ENCODE measurements at places on chromosomes 13 and 19.

GRCh38 chr13:59635589-59635988, 528.1 kb downstream of the DIAPH3 start:
- no peak for DNase-seq

DNA sequence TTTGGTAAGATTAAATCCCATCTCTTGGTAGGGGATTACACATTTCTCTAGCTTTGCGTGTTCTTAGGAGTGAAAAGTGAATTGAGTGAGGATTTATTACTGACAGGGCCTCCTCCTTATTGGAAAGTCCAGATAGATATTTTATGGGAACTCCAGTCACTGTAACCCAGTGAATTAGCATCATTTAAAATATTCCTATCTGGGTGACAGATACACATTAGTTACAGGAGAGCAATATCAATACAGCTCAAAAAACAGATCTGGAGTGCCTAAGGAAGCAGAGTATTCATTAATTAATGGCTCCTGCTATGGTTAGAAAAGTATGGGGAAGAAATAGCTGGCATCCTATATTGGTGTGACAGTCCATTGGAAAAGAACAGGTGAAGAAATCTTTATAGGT, 248.2 kb downstream of the SLITRK6 start:
- no peak for DNase-seq

GRCh38 chr13:76086729-76087128, 450.6 kb downstream of the LMO7 start:
- peak; percentile 0 for DNase-seq

DNA sequence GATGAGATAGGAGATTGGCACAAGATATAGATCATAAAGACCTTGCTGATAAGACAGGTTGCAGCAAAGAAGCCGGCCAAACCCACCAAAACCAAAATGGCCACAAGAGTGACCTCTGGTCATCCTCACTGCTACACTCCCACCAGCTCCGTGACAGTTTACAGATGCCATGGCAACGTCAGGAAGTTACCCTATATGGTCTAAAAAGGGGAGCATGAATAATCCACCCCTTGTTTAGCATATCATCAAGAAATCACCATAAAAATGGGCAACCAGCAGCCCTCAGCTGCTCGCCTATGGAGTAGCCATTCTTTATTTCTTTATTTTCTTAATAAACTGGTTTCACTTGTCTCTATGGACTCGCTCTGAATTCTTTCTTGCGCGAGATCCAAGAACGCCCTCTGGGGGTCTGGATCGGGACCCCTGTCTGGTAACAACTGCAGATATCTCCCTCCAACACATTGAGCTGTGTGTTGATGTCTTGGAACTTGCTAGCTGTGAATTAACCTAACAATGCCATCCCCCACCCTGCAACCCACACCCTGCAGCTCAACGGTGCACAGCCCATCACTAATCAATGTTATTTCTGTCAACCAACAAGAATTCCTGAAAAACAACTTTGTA, 27.1 kb upstream of the GRTP1 start:
- no peak for DNase-seq

DNA sequence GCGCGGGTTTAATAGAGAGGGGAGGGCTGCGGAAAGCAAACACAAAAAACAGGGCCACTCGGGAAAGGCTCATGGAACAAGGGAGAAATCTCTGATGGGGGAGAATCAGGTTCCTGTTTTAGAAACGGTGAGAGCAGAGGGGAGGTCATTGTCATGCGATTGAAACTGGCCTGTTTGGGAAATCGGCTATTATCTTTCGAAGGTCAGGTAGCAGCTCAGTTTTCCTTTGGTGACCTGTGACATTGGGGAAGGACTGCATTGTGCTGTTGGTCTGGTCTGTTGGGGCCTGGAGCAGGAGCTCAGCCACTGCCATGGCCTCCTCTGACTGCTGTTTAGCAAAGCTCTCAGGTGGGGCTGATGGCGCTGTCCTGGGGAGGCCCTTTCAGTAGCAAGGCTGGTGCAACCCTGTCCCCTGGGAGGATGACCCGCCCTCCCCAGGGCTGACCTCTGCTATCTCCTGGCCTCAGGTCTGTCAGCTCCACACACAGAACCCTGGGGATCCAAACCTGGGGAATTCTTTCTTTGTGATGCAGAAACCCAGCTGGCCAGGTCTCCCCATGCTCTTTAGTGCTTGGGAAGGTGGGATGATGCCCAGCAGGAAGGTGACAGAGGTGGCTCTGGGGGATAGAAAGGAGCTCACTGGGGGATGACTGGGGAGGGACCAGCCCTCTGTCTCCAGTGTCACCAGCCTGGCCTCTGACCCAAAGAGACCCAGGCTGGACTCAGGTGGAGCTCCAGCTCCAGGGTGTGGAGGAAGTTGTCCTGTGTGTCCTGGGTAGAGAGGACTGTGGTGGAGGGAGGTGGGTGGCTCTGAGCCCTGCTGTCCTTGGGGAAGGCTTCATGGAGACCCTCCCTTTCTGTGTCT, 21.2 kb upstream of the CD177 start:
- DNase-seq = no peak

DNA sequence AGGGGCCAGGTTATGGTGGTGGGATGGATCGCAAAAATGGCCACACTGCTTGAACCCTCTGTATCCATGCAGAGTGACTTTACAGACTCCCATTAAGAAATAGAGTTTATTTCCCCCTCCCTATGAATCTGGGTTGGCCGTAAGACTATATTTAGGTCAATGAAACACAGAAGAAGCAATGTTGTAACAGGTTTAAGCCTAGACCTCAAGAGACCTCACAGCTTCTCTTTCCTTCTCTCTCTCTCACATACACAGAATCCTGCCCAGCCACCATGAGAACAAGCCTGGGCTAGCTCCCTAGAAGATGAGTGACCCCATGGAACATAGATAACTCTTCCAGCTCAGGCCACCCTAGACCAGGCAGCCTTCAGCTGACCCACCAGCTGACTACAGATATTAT, 21.0 kb upstream of the FBL start:
- DNase-seq = no peak

- DNase-seq = no peak
Observed at GRCh38 chr13:59230484-59231264, 933.1 kb downstream of the DIAPH3 start.

DNA sequence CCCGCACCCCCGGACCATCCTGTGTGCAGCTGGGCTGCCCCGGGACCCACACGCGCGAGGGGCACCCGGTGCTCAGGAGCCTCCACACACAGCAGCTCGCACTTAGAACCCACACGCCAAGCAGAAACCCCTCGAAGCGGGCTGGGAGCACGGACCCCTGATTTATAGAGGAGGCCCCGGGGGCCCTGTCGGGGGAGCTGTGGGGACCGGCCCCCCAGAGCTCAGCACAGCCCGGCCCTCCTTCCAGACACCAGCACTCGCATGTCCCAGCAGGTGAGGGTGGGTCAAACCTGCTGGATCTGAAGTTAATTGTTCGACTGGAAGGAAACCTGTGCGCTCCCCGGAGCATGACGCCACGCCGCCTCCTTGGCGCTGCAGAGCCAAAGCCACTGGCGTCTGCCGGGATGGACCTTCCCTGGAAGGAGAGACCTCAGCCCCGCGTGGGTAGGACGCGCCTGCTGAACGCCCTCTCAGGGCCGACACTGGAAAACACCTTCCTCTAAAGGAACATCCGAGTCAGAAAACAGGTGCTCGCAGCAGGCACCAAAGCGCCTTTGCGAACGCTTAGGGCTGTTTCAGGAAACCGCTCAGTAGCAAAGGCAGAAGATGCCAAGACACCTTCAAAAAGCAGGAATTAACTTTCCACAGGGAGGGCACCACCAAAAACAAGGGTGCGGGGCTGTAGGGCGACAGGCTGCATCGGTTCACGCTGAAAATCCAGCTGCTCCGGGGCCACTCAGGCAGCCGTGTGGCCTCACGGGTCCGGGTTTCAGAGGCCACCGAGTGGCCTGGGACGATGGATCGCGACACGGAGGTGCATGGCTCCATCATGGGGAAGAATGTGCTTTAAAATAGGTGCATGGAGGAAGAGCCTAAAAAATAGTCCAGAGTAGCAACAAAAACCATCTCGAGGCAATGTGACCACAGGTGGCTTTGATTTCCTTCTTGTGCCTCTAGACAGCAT, 37.8 kb upstream of the GRTP1 start:
- no peak for DNase-seq

DNA sequence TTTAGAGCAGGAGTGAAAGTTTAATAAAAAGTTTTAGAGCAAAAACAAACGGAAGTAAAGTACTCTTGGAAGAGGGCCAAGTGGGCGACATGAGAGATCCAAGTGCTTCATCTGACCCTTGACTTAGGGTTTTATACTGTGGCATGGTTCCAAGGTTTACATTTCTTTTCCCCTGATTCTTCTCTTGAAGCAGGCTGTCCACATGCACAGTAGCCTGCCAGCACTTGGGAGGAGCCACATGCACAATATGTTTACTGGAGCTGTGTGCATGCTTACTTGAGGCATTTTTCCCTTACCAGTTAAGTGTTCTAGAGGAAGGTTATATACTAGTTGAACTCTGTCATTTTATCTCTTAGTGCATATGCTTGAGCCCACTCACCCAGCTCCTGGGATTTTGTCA, 295.6 kb downstream of the TBC1D4 start:
- DNase-seq = no peak

DNA sequence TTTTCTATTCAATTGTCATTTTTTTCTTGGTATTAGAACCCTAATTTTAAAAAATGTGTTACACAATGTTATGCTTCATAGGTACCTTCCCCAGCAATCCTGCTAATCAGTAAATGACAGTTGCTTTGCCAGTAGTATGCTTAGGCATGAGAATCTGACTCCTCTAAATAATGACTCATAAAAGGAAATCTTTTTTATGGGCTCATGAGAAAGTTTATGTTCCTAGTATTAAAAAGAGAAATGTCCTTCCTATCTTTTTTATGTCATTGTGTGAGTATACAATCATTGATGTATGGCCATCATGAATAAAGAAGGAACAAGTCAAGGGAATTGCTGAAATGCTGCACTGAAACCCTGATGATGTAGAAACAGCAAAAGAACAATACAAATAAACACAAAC, 1237.7 kb upstream of the PCDH20 start:
- no peak for DNase-seq

GRCh38 chr19:51688671-51689571, 4.2 kb upstream of the SPACA6 start:
- DNase-seq = peak; percentile 88

- peak; percentile 94 for DNase-seq
Observed at GRCh38 chr19:53868892-53869804, 1.5 kb downstream of the MYADM start.

All from brain microvascular endothelial cell (primary cell).